Right hindlimb (tissue), 1 donor: ENCODE measurements at places on chromosomes 16 and 17.

GRCh38 chr16:29877266-29877961, 14.4 kb upstream of the CDIPT start:
- DNase-seq, result no peak

DNA sequence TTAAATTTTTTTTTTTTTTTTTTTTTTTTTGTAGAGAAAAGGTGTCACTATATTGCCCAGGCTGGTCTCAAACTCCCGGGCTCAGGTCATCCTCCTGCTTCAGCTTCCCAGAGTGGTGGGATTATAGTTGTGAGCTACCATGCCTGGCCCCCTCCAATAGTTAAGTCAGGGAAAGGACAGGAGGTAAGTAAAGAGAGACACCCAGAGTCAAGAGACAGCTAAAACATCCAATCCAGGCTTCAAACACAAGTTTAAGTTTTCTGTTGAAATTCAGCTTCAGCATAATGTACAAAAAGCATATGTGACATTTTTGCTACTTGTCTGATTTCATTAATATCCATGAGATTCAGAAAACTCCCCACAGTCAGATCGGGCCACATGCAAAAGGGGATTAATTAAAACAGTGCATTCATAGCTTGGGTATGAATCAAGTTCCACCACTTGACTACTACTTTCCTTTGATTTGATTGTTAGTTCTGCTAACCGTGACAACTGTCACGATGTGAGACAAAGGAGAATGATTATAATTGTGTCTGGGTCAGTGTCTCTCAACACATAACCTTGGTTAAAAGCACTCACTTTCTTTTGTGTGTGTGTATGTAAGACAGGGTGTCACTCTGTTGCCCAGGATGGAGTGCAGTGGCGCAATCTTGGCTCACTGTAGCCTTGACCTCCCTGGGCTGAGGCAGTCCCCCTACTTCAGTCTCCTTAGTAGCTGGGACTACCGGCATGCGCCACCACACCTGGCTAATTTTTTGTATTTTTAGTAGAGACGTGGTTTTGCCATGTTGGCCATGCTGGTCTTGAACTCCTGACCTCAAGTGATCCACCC, 184.9 kb downstream of the PARN start:
- no peak for DNase-seq

DNA sequence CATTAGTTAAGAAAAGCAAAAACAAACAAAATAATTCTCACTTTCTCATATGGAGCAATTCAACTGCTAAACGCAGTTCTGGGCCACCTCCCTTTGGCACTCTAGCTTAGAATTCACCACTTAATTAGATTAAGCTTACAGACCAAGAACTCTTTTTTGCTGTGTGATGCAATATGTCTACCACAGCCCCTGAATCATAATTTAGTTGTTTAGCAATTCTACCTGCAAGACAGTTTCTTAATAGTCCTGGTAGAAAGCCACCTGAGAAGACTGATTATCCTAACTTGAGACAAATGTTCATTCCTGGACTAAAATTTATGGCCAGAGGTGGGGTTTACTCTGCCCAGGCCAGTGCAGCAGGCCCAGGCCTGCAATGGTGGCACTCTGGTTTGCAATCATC, 205.9 kb downstream of the HS3ST3A1 start:
- DNase-seq, result no peak

DNA sequence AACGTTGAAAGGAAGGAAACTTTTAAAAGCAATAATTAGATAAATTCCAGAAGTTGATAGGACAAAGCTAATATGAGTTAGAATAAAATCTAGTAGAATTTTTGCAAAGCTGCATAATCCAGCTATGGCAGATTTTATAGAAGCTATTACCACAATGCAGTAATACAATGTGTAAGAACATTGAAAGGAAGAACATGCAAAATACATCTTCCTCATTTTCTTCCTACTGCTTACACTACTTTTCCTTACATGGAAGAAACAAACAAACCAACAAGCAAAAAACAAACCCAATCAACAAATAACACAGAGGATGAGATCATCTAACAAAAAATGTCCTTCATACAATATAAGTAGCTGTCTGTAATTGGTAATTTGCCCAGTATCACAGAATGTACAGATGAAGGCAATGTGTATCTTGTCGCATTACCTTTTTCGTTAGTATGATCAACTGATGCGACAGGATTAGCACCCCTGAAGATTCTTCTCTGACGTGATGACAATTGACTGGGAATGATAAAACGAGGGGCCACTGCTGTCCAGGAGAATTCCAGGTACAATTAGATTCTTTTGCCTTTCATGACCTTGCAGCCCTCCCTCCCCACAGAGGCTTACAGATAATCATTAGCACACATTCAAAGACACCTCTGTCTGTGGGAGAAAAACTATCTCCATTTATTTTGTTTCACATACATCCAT, 21.2 kb upstream of the LRRC37A start:
- DNase-seq, result no peak

DNA sequence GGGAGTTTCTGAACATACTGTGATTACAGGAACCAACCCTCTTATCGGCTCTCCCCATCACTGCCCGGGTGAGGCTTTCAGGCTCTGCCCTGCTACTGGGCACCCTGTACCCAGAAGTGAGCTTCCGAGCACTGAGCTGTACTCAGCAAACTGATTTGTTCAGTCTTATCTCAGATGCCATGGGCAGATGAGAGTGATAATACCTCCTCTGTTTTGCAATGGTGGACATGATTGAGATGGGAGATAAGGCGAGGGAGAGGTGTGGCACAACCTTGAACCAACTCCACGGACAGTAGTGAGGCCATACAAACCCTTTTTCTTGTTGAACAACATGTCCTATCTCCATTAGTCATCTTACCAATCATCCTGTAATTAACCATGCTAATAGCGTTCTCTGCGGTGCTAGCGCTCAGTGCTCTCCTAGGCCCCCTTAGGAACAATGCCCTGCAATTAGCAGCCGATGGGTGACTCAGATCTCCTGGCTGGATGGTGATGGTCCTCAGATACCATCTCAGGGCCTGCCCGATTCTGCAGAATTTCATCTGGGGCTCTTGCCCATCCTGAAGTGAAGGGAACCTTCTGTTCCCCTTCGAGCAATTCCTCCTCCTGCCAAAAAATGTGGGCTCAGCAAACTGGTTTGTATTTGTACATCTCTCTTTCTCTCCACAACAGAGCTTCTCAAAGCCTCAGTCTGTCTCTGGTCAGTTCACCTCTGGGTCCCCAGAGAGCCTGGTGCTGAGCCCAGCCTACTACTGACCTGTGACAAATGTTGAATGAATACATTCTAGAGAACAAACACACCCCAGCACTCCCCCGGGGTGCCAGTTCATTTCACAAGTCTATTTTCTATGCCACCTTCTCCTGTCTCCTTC, 139.3 kb upstream of the IRX3 start:
- no peak for DNase-seq

GRCh38 chr17:44287651-44288050, 19.7 kb upstream of the SLC4A1 start:
- no peak for DNase-seq

DNA sequence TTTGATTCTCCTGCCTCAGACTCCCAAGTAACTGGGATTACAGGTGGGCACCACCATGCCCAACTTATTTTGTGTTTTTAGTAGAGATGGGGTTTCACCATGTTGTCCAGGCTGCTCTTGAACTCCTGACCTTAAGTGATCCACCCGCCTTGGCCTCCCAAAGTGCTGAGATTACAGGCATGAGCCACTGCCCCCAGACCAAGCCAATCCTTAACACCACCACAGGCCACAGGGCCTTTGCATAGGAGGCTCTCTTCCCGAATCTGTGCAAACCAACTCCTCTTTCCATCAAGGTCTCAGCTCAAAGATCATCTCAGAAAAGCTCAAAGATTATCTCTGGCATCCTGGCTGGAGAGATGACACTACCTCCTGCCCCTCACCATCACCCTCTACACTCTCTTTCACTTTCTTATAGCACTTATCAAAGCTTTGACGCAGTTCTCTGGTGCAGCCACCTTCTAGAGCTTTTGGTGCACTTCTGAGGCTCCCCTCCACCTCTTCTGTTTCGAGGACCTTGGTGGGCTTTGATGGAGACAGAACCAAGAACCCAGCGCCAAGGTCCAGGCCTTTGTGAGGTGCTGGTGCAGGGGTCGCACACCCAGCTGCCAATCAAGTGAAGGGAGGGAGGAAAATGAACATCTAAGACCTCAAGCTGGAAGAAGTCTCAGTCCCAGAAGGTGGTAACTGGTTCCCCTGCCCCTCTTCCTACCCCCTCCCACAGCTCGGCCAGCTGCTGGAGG, 23.2 kb upstream of the PHB1 start:
- DNase-seq, result no peak

DNA sequence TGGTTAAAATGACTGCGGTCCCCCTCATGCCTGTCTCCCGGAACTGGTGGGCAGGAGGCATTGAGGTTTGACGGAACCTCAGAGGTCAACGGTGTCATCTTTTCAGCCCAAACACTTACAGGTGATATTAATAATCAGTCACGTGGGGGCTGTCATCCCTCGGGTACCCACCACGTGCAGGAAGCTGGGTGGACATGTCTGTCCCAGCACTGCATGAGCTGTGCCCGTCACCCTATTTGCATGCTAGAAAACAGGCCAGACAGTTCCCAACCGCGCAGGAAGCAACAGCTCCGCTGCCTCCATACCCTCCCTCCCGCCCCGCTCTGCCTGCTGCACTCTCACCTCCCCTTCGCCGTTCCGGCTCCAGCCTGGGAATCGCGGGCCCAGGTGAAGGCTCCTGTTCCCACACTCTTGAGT, 1.4 kb downstream of the SYNGR3 start:
- DNase-seq, result no peak

DNA sequence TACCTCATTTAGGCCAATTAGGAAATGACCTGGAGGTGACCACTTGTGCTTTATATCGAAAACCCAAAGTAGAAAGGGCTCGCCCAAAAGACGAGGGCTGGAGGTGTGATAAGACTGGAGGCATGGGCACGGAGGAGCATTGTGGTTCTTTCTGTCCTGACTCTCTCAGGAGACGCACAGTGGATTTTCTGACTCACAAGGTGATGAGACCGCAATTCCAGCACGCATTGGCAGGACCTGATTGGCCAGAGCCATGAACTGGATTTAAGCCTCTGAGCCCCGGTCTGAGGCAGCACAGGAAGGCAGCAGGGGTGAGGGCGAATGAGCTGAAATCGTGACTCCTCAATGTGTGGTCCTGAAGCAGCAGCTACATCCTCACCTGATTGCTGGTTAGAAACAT, 559.1 kb upstream of the SALL1 start:
- DNase-seq, result no peak

- DNase-seq, result no peak
Observed at GRCh38 chr16:86949116-86949515, 368.1 kb downstream of the C16orf95 start.

DNA sequence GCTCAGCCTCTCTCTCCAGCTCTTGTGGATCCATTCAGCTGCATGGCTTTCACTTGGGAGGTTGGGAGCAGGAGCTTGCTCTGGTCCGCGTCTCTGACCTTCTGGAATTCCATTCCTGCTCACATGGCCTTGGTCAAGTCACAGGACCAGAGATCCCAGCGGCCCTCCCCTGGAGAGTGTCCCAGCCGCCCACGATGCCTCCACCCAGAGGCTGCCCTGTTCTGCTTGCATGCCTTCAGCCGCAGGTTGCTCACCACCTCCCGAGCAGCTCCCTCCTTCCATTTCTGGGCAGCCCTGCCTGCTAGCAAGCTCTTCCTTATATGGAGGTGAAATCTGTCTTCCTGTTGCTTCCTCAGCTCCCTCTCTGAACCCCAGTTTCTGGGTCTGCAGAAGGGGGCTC, 32.6 kb downstream of the RAI1 start:
- DNase-seq, result no peak

DNA sequence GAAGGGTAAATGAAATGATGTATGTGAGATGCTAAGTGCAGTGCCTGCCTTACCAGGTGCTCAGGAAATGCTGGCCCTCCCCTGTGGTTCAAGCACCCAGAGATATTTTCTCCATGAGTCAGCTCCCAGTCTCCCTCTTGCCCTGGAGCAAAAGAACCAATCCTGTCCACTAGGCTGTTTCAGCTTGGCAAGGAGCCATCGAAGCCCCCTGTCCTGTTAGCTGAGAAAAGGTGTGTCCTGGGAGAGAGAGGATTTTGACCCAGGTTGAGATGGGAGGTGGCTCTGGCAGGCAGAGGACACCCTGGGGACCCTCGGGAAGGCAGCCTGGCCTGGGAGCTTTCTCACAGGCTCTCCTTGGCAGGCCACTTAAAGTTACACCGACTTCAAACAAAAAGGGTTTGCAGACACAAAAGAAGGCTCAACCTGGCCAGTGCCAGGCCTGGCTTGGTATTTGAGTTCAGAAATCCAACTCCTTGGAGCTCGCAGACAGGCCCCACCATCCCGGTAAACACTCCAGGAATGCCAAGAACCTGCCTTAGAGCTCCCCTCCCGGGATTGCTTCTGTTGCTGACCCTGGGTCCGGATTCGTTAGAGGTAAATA, 29.6 kb downstream of the NTN1 start:
- no peak for DNase-seq

GRCh38 chr17:80008383-80008840, 27.3 kb downstream of the TBC1D16 start:
- peak; percentile 76 for DNase-seq

GRCh38 chr16:14497245-14498082, 132.6 kb downstream of the PARN start:
- no peak for DNase-seq

- no peak for DNase-seq
Observed at GRCh38 chr17:47776330-47777197, 43.5 kb downstream of the TBX21 start.
